ENCODE measurements at places on chromosomes 2 and 18.

DNA sequence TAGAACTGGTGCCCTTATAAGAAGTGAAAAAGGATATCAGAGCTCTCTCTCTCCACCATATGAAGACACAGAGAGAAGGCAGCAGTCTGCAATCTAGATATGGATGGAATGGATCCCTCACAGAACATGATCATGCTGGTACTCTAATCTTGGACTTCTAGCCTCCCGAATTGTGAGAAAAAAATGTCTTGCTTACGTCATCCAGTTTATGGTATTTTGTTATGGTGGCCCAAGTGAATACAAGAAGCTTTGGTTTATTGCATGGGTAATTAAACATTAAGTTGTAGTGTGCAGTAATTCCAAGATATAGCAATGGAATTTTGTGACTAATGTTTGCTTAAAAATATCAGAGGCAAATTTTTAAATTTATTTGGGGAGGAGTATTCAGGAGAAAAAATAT is 1667.4 kb upstream of the SLC39A10 start:
- no peak for DNase-seq

GRCh38 chr18:6781142-6781714 is 51.7 kb downstream of the ARHGAP28 start:
- no peak for DNase-seq

DNA sequence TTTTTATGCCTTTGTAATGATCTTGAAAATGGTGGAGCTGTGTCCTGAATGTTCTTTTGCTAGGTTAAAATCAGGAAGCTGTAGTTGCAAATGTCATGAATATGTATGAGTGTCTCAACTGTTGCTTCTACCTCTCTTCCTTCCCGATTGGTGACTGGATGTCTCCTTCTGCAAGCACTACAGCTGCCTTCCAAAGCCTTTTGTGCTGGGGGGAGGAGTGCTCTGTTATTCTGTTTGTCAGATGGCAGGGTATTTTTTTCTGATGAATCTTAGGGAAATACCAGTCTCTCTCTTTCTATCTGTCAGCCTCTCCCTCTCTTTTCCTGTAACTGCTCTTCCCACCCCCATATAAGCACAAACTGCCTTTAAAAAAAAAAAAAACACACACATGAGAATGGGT is 1396.3 kb upstream of the CELF4 start:
- no peak for DNase-seq

DNA sequence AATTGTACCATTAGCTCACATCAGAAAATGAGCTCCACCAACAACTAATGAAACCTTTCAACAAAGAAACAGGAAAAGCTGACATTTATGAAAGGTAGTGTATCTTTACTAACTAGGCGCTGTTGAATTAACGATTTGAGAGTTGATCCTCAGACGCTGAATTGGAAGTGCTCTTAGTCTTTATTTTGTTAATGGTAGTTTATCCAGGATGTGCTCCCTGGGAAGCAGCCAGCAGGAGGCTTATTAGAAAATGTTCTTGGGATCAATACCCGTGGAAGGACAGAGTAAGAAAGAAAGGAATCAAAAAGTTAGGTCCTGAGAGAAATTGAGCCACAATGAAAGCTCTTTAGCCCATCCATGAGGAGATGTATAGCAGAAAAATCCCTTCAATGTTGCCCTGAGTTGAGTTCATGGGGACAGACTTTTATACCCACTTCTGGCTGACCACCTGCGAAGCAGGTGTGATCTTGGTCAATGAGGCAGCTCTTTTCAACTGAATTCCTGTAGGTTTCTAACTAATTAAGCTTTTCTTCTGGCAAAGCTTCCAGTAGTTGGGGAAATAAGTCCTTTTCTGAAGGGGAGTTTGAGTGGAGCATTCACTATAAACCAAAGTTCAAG is 492.6 kb upstream of the REG3G start:
- no peak for DNase-seq

- DNase-seq, result no peak
Measured at GRCh38 chr2:98093611-98094010, 6.6 kb downstream of the VWA3B start.

GRCh38 chr2:7774481-7774880 is 857.3 kb downstream of the RNF144A start:
- no peak for DNase-seq

- DNase-seq, result peak; percentile 91
Measured at GRCh38 chr2:54589340-54590215, 133.5 kb downstream of the SPTBN1 start.

DNA sequence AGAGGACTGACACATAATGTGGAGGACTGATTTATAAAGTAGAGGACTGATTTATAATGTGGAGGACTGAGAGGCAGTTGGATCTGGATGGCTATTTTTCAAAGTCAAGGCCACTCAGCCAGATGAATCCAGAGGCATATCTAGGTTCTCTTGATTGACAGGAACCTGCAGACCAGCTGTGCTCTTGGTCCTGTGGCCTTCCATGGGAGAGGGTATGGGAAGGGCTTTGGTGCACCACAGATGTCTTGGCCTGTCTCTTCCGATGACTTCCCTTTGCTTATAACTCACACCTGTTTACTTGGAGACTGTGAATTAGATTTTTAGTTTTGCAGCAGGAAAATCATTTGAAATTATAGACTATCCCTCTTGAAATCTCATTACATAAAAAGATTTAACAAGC is 32.3 kb downstream of the AGAP1 start:
- DNase-seq, result no peak

DNA sequence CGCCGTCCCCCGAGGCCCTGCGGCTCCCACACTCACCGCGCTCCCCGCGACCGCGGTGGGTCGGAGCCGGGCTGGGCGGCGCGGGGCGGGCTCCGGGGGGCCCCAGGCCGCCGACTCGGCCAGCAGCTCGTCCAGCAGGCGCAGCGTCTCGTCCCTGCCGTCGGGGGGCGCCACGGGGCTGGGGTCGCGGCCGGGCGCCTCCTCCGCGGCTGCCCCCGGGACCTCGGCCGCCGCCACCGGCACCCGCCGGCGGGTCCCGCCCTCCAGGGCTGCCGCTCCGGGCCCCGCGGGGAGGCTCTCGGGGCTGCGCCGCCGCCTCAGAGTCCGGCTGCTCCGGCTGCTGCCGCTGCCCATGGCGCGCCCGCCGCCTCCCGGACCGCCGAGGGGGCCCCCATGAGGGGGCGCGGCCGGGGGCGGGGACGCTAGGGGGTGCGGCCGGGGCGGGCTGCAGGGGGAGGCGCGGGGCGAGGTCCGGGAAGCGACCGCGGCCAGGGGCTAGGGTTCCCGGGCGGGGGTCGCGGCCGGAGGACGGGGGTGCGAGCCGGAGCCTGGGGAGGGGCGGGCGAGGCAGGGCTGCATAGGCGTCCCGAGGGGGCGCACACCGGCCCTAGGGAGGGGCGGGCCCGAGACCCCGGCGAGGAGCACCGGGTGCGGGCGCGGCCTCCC is at the start of gene CYS1:
Gene CYS1 (minus strand): TSS at position 542 of the 666 bp plus-strand sequence. CDS start 188 bp downstream, at position 354.
- DNase-seq, result no peak

DNA sequence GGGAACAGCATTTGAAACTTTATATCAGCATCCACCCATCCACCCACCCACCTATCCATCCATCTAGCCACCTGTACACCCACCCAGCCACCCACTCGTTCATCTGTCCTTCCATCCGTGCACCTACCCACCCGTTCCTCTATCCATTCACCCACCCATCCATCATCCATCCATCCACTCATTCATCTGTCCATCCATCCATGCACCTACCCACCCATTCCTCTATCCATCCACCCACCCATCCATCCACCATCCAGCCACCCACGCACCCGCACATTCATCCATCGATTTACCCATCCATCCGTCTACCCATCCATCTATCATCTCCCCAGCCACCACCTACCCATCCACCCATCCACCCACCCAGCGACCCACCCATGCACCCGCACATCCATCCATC is 24.8 kb downstream of the LDLRAD4 start:
- DNase-seq, result no peak

- DNase-seq, result no peak
Measured at GRCh38 chr2:28949617-28950305, 31.3 kb upstream of the TOGARAM2 start.

GRCh38 chr2:174327841-174328113 is 7.0 kb upstream of the SP9 start:
- no peak for DNase-seq

GRCh38 chr2:36277146-36277808 is 78.3 kb upstream of the CRIM1 start:
- peak; percentile 6 for DNase-seq

DNA sequence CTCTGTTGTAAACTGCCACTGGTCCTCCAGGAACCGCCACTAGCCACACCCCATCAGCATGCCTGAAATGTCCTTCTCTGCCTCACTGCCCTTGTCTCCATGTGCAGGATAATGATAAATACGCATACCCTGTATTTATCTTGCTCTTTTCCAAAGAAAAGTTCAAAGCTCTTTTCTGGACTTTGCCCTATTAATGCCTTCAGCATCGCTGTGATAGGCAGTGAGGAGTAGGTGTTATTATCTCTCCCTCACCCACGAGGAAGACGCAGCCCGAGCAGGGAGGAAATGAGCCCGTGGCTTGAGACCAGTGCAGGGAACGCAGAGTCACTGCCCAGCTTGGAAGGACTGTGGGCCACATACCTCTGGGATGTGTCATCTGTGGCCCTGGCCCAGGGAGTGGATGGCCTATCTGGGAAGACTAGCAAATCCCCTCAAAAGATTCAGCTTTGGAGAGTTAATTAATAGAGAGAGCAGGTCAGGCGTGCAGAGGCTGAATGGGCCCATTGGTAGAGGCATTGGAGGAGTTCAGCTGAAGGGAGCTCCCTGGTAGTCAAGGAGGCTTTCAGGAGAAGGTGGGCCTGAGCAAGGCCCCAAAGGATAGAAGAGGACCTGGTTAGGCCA is 39.5 kb upstream of the MCFD2 start:
- no peak for DNase-seq

DNA sequence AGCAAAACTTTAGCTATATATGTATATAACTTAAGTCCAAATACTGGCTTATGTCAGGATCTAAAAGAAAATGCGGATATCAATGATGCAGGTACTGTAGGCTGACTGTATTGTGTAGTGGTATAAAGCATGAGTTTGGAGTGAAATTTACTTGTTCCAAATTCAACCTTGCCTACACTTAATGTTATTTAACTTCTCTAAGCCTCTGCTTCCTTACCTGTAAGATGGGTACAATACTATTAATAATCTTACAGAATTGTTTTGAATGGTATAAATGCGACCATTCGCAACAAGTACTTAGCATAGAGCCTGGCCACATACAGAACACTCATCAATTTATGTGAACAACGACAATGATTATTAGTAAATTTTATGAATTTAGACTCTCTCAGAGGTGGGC is 62.4 kb downstream of the SPRED2 start:
- no peak for DNase-seq

DNA sequence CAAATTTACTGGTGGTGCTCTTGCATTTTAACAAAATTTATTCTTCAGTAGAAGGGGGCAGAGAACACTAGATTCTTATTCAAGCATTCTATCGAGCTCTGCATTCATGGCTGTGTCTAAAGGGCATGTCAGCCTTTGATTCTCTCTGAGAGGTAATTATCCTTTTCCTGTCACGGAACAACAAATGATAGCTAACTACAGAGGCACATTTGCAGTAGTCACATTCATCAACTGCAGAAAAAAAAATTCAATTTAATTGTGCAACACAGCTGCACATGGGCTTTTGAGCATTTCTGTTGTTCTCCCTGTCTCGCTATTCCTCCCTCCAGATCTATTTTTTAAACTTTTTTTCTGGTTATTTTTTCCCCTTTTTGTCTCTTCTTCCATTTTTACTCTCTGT is 13.0 kb upstream of the DLX1 start:
- no peak for DNase-seq

GRCh38 chr2:162591403-162592083 is 247.0 kb downstream of the KCNH7 start:
- no peak for DNase-seq

GRCh38 chr18:4870177-4870773 is 326.8 kb downstream of the AKAIN1 start:
- DNase-seq, result no peak

DNA sequence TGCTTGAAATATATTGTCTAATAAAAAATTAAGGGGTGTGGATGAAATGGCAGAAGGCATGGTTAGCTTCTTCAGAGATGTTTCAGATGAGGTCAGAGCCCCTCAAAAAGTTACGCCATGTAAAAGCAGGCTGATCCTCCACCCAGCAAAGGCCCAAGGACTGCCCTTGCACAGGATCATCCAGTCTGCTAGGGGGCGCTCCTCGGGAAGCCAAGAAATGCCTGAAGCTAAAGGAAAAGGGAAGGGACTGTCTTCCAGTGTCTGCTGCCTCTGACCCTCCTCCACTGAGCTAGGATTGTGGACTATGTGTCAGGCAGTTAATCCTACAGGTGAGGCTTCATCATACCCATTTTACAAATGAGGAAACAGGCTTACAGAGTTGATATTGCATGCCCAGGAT is 33.8 kb upstream of the TEX51 start:
- DNase-seq, result peak; percentile 29
